Fibroblast of skin of abdomen (primary cell): ENCODE measurements at places on chromosomes 2 and 18.

DNA sequence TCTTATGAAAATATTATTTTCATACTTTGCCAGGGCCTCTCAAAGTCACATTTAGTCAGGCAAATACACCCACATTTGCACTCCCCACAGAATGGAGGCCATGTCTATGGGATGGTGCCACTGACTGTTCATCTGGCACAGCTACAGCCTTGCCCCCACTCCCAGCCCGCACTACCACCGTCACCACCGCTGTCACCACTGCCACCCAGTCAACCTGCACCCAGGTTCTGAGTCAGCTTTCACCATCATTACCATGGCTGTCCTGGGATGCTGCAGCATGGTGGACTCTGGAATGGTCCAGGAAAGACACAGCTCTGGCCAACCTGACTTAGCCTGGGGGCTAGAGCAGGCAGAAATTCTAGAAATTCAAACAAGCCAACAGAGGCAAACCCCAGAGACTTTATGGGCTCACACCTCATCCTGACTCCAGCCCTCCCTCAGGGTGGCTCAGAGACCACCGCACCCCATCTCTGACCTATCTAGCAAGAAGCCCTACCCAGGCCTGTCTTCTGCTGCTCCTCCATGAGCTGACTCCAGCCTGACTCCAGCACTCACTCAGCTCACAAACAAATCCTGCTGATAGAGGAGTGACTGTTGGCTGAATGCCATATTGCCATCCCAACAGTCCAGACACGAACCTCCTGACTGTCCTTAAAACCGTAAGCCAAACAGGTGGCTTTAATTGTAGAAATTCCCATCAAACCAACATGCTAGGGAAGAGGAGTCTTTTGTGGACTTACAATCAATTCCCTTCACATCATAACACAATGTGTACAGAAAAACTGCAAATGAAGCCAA lies 28.0 kb downstream of the DNER start:
- no peak for DNase-seq

- DNase-seq: peak; percentile 28
Observed at GRCh38 chr2:28755421-28755820, 3.8 kb downstream of the PPP1CB start.

DNA sequence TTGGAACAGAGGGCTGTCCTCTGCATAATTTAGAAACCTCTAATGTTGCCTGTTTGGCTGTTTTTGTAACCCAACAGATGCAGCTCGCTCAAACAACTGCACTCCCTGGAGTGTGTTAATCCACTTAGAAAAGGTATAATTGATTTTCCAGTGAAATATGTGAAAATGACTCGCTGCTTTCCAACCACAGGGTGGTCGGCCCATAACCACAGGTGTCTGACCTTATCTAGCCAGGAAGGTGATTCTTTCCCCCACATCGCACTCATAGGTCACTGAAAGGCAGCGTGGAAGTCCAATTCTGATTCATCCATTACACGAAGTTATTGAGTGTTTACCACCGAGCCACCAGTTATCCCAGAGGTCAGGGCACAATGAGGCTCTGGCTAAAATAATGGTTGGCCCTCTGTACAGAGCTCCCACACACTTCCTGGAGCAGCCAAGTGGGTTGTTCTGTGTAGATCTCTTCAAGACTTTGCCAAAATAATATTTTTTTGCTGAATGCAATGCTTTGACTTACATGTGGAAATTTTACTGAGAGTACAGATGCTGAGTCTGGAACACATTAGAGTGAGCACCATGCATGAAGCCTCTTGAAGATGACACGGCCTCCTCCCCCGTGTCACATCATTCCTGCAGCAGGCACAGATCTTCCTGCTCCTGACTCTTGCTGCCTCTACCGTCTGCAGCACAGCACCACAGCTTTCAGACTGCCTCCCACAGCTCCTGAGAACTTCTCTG lies 396.2 kb downstream of the ZNF516 start:
- DNase-seq: no peak

DNA sequence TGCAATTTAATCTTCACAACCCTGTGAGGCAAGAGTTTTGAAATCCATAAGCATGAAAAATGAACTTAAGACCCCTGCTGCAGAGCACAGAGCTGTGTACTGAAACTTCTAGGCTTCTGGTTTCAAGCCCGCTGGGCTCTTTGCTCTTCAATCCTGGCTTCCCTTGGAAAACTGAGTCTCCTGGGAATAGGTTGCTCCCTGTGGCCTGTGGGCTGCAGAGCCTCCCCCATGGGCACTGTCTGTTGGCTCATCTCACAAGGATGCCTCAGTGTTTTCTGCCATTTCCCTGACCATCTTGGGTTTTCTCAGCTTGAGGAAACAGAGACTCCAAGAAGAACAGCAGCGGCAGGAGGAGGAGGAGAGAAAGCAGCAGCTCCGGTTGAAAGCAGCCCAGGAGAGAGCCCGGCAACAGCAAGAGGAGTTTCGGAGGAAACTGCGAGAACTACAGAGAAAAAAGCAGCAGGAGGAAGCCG lies 44.5 kb downstream of the SUMO1 start:
- no peak for DNase-seq
